ENCODE measurements at places on chromosomes 2 and 18.
A peak's percentile ranks its signal among the peaks of the same experiment; 100 is the strongest.

- no peak for DNase-seq
These were observed 38.5 kb upstream of the CSRNP3 start for GRCh38 chr2:165431014-165431413.

GRCh38 chr2:234502285-234502918, 5.5 kb upstream of the ARL4C start:
- DNase-seq, result no peak

- DNase-seq, result peak; percentile 77
These were observed 633 bp downstream of the KIAA1328 start for GRCh38 chr18:36829362-36830157.

DNA sequence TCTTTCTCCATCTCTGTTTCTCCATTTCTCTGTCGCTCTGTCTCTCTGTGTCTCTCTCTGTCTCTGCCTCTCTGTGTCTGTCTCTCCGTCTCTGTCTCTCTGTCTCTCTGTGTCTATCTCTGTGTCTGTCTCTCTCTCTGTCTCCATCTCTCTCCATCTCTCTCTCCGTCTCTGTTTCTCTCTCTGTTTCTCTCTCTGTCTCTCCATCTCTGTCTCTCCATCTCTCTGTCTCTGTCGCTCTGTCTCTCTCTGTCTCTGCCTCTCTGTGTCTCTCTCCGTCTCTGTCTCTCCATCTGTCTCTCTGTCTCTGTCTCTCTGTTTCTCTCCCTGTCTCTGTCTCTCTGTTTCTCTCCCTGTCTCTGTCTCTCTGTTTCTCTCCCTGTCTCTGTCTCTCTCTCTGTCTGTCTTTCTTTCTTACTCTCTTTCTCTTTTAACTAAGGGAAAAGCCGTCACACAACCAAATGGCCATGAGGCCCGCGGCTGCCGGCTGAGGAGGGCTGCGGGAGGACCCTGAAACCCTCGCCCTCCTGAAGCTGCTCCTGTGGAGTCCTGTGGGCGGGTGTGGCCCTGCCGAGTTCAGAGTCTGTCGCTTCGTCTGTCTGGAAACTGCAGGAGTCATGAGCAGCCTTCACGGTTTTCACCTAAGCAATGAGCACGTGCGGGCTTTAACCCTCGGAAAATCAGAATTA, 29.3 kb downstream of the NFATC1 start:
- no peak for DNase-seq

- DNase-seq, result no peak
These were observed 16.6 kb downstream of the TRAF3IP1 start for GRCh38 chr2:238336793-238337444.

DNA sequence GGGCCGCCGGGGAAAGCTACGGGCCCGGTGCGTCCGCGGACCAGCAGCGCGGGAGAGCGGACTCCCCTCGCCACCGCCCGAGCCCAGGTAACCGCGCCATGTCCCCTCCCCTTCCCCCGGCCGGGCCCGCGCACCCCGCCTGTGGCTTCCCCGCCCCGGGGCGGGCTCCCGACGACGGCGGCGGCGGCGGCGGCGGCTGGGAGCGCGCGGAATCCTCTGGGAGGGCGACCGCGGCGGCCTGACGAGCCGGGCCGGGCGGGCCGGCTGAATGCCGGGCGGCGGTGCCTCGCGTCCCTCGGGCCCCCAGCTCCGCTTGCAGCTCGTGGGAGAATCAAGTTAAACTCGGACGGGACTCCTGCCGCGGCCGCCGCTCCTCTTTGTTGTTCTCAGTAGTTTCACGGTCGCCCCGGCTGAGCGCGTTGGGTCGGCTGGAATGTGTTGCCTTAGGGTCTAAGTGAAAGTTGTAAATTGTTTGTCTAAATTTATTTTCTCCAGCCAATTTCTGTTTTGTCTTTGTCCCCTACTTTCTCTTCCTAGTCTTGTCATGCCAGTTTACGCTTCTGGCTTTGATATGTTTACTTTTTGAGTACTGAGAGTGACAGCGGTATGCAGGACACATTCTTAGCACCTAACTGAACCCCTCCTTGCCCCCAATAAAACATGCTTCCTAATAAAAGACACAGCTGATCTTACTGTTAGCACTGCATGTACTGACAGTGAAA, 685 bp downstream of the SMAD4 start:
- peak; percentile 47 for DNase-seq

- DNase-seq, result no peak
These were observed 193 bp downstream of the MBOAT2 start for GRCh38 chr2:9003366-9003615.

GRCh38 chr2:75519843-75520242, 40.9 kb downstream of the EVA1A start:
- no peak for DNase-seq

GRCh38 chr2:168462543-168463045, 6.5 kb downstream of the CERS6 start:
- no peak for DNase-seq

- DNase-seq, result no peak
These were observed at the start of gene ST8SIA3 for GRCh38 chr18:57352271-57352701. ST8SIA3 (plus strand) TSS chr18:57352557; CDS start chr18:57352847, 290 bp downstream.

DNA sequence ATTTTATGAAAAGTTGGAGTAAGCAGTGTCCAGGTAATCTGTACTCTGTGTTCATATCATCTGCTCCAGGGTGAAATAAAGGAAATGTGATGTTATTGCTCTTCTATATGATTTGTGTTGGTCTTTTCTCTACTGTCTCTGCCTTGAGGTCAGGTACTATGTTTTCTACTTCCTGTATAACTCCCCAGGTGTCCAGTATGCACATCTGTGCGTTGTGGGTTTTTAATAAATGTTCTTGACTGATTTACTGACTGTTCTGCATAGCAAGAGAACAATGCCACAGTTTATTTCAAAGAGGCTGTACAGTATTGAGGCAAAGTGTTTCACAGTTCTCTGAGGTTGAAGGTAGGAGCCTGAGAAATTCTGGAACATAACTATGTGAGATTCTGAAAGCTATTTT, 89.7 kb downstream of the BABAM2 start:
- DNase-seq, result no peak

- DNase-seq, result no peak
These were observed 55.2 kb downstream of the EMX1 start for GRCh38 chr2:72972352-72973136.

- no peak for DNase-seq
These were observed 64.5 kb downstream of the PID1 start for GRCh38 chr2:229206548-229206947.

- no peak for DNase-seq
These were observed 142.7 kb downstream of the KLHL14 start for GRCh38 chr18:32629981-32630700.

DNA sequence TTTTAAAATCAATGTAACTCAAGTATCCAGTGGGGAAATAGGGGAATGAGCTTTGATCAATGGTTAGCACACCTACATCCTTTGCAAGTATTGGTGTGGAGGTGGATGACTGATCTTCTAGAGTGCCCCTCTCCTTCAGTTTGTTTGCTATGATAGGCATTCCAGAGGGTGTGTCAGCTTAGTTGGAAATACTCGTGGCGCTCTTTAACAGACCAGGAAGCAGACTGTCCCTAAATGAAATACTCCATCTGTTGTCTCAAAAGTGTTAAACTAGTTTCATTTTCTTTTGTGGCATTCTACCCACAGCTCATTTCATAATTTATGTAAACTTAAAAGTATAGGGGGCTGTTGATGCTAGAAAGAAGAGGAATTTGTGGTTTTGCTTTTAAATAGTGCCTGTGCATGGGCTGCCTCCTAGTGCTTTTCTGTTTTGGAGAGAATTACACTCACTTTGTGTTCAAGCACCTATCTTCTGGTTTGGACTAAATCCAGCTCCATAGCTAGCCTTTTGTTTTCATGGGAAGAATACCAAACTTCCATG, 66.2 kb downstream of the STAT1 start:
- no peak for DNase-seq

DNA sequence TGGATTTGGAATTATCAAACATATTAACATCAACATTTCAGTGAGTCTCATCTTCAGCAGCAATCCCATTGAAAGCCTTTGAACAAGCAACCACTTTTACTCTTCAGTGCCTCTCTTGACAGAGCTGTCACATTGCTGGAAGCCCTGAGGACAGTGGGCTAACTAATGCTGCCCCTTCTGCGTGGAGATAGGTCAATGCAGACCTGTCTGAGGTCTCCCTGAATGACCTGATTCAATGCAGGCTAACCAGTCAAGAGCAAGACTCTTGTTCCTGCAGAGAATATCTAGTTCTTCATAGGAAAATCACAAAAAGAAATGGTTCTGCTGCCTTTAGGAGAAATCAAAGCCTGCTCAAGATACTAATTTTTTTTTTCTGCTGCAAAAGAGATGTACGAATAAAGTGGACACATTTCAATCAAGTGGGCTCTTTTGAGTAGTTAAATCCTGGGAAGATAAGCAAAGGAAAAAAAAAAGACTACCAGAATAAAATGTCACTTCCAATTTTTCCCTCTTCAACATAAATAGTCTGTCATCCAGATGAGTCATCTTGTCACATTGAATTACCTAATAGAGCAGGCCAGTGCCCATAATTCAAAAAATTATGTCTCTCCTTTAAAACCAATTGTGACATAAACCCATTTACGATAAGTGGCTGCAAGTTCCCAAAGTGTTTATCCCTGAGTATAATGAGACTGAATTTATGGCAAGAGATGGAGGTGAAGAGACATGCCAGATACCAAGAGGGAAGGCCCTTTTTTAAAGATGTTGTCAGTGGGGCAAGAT, 1269.0 kb upstream of the DDX18 start:
- no peak for DNase-seq

- DNase-seq, result no peak
These were observed 133.4 kb downstream of the PID1 start for GRCh38 chr2:229137639-229138038.

- DNase-seq, result no peak
These were observed 11.7 kb downstream of the PROC start for GRCh38 chr2:127429844-127430425.

- no peak for DNase-seq
These were observed 169.0 kb upstream of the HAAO start for GRCh38 chr2:42961385-42961811.

GRCh38 chr2:171824086-171824485, 70.0 kb downstream of the SLC25A12 start:
- no peak for DNase-seq

DNA sequence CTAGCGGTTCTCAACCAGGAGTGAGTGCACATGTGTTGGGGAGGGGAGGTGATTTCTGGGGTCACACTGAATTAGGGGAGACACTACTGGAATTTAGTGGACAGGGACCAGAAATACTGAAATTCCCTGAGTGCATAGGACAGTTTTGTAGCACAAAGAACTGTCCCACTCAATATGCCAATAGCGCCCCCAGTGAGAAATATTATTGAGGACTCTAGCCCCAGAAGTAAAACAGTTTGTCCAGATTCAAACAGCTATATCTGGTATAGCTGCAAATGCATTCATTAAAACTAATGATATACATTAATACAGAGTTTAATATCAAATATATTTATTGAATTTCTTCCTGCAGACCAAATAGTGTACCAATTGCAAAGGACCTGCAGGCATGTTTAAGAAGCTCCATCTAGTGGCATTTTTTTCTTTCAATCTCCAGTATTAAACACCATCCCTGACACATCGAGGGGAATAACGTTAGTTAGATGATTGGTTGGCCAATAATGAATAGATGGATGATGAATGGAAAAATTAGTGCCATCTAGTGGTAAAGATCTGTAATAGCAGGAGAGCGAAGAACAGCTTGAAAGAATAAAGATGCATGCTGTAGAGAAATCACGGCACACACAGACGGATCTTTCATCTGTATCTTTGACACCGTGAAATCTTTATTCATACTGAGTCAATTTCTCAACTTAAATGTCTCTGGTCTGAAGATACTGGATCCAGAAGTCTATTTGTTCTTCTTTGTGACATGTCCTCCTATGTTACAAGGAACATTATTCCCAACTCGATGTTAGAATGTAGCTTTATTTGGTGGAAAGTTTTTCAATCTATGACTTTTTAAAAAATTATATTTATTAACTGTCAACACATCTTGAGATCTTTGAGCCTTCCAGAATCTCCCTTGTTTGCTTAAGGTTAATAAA, 62.5 kb downstream of the DHRS9 start:
- no peak for DNase-seq

DNA sequence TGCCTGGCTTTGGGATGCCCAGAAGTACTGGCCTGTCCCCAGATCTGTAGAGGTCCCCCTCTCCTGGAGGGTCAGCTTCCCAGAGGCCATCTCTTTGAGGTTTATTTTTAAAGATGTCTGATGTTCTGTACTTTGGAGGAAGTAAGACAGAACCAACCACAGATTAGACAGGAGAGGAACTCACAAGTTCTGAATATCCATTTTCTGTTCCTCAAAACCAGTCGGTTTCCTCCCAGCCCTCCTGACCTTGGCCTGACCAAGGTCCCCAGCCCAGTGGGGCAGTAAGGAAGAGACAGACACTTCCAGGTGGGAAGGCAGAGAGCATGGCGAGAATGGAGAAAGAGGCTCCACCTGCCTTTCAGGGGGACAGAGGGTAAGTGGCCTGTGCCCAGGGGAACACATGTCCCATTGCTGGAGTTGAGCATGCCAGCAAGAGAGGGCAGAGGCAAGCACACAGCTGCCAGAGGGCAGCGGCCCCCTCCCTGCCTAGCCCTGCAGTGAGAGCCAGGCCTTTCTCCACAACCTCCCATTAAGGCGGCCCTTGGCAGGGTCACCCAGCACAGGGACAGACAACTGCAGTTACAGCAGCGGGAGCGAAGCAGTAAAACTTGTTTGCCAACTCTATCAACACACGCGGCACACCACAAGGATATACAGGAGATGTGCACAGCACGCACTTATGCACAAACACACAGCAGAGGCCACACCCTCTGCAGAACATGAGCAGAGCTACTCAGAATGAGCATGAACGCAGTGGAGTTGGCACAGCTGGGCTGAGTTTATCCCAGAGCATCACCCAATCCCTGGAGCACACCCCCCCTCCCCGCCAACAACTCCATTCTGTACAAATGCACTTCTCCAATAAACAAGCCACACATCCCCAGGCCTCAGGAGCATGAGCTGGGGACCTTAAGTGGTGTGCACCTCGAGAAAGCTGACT, 18.5 kb upstream of the SEMA4C start:
- peak; percentile 67 for DNase-seq

- DNase-seq, result no peak
These were observed 655.0 kb downstream of the STK39 start for GRCh38 chr2:167592441-167592840.

GRCh38 chr18:57051657-57052044, 95.2 kb upstream of the BOD1L2 start:
- DNase-seq, result no peak

DNA sequence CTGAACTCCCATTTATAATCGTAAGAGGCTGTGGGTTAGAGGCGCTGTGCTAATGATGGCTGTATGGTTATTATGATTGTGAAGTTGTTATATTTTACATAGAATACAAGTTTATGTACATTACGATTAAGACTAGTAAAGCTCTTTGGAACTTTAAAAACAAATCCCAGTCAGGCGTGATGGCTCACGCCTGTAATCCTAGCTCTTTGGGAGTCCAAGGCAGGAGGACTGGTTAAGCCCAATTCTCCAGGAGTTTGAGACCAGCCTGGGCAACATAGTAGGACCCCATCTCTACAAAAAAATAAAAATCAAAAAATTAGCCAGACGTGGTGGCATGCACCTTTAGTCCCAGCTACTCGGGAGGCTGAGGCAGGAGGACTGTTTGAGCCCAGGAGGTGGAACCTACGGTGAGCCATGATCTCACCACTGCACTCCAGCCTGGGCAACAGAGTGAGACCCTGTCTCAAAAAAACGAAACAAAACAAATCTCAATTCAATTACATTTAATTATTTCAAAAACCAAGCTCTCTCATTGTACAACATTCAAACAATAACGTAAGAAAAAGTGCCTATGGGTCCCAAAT, 23.9 kb upstream of the KCMF1 start:
- DNase-seq, result no peak

Measured in caudate nucleus (tissue), 63 donors.